ENCODE measurements at places on chromosomes 12 and 14. TPM values are rescaled to one million over a fixed set of nuclear protein-coding genes. Genes with fewer than 3 reads are reported as not detected.

DNA sequence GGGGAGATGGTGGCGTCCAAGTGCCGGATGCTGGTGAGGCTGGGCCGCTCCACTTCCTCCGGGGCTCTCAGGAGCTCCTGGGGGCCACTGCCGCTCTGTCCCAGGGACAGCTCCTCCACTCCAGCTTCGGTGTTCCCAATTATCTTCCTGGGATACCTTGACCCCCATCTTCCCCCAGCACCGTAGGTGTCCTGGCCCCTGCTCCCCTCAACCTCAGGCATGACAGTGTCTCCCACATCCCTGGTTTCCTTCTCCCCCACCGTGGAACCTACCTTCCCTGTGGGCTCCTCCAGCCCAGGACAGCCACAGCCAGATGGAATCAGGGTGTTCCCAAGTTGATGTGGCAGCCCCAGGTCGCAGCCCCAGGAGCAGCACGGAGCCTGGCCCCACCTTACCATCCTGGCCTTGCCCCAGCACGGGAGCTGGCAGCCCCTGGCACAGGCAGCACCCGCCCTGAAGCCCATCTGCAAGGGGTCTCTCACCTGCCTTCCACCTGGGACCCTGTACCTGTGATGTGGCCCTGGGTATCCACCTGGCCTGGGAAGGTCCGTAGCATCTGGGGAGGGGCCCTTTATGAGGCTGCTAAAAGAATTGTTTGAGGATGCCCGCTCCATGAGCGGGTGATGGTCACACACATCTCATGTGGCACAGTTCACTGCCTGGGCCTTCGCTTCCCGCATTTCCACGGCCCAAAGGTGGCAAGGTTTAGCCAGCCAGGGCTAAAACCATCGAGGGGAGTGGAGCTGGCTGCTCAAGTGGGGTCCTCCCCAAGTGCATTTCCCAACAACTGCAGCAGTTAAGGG is 4.1 kb downstream of the TMEM121 start:
- DNase-seq: no peak

DNA sequence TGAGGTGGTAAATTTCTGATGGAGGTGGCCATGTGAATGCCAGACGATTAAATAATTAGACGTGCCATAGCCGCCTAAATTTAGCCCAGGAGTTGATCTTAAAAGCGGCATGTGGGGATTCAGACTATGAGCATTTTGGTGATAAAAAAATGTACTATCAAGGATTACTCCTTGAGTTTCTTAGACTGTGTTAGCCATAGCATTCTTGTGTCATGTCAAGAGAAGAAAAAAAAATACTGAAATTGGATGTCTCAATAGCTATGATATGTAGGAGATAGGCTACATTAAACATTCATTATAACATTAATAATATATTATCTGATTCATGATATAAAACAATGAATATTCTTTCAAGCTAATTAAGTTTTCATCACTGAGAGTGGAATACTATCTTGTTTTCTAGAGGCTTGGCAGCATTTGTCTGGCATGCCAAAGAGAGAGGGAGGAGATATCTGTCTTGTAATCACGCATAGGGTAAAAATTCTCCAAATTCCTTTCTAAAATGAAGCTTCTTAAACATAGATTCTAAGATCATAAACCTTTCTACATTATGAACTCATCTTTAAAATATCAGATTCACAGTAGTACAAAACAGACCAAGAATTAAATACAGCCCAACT is 727.0 kb downstream of the C12orf50 start:
- DNase-seq: no peak

- DNase-seq: no peak
These were observed 4.0 kb upstream of the KRT73 start for GRCh38 chr12:52622349-52622748.

- DNase-seq: no peak
These were observed 3.2 kb downstream of the CATSPERB start for GRCh38 chr14:91728616-91729183.

DNA sequence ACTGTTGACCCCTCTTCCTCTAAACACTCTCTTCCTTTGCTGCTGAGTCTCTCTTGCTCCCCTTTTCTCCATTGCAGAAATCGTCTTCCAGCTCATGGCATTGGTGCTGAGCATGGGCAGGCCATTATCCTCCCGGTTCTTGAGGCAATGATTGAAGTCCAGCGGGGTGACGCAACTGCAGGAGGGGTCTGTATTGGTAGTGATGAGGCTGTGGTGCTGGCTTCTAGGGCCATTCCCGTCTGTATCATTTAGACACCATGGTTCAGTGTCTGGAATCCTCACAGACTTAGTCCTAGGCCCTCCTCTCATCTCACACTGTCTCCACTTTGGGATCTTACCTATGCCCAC is 720 bp upstream of the SLC22A17 start:
- no peak for DNase-seq

- DNase-seq: no peak
These were observed 54.4 kb downstream of the PELI2 start for GRCh38 chr14:56172571-56172971.

DNA sequence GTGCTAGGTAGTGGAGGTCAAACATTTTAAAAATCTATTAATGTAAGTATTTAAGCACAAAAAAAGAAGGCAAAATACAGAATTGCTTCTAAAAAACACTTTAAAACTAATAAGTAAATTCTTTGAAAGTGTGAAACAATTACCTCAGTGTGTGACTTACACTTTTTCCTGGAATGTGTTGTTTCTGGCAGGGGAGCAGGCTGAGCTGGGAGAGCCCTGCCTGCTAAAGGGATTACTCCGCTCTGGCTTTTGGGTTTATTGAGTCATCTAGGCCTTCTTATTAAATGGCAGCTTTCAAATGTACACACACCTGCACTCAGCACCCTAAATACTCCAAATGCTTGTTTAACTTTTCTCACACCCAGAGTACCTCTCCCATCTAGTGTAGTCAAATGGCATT is 279.8 kb downstream of the AKAP6 start:
- no peak for DNase-seq

- no peak for DNase-seq
These were observed 13.2 kb downstream of the SETD3 start for GRCh38 chr14:99467336-99468078.

GRCh38 chr12:67820694-67821093 is 168.6 kb upstream of the IFNG-AS1 start:
- DNase-seq: no peak

GRCh38 chr14:89674936-89675335 is 257.9 kb upstream of the FOXN3 start:
- no peak for DNase-seq

DNA sequence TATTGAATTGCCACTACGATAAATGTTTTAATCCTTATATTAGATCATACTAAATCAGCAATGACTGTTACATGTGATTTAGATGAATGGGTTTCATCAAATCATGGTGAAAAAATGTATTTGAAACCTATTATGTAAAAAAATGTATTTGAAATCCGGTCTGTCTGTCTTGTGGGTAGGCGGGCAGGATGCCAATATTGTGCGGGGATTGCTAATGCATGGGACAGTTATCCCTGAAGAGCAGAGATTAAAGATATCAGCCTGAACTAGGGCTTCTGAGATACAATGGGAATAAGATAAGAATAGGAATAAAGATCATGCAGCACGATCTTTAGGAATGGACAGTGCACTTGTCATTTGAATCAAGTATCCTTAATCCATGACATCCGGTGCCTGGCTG is 134.0 kb downstream of the PRKCH start:
- DNase-seq: no peak

DNA sequence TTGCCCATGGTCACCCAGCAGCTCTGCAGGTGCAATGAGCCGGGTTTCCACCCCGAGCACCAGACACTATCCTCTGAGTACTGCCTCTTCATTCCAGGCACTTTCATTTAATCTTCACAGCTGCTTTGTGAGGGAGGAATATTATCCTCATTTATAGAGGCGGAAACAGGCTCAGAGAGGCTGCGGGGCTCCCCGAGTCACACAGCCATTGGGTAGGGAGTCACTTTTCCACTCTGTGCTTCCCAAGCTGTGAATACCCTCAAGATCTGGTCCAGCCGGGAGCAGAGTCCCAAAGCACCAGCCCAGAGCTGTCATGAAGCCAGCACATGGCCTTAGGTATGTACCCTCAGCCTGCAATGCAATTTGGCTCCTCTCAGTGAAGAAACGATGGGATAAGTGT is 51.7 kb upstream of the RIN3 start:
- DNase-seq: no peak

DNA sequence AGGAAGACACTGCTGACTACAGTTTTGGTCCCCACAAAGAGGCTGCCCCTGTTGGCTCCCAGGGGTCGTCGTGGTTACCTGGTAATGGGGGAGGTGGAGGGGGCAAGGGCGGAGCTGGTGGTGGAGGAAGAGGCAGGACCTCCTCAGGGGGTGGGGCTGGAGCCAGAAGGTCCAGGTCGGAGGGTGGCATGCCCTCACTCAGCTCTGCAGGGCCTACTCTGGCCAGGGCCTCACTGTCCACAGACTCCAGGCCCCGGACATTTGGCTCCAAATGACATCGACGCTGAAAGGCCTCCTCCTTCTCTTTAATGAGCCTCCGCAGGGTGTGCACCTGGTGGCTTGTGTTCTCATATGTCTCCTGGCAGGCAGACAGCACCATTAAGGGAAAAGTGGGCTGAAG is 28.5 kb downstream of the PRPF40B start:
- DNase-seq: no peak

GRCh38 chr12:93663006-93663728 is 14.0 kb upstream of the CRADD start:
- no peak for DNase-seq

GRCh38 chr14:92984896-92985295 is 61.9 kb downstream of the CHGA start:
- no peak for DNase-seq

- no peak for DNase-seq
These were observed 509.6 kb upstream of the USP15 start for GRCh38 chr12:61750604-61751003.

DNA sequence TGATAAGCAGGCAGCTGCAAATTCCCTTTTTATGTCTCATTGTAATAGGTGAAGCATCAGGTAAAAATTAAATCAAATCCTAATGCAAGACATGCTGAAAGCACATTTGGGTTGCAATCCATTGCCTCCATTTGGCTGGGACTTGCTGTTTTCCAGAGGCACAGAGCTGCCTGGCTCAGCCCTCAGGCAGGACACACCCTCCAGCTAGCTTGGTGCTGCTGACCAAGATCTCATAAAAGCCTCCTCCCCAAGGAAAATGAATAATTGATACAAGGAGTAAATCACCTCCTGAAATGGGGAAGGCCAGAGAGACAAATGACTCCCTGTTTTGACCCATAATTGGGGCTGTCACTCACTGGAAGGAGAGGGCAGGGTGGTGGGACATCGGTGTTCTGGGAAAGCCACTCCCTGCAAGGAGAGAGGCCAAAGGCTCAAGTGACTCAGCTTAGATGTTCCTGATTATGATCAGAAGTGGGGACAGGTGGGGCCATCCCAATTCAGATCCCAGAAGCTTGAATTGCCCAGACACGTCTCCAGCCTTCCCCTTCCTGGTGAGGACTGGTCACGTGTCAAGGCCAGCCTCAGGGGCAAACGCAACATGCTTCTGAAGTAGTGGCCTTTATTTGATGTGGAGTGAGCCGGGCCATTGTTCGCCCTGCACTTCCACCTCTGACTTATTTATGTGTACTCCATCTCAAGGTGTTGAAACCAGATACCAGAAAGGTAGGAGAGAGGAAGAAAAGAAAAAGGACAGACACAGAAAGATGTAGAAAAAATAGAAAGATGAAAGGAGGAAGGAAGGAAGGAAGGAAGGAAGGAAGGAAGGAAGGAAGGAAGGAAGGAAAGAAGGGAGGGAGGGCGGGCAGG is 773.7 kb downstream of the BCL11B start:
- DNase-seq: no peak

GRCh38 chr14:39217214-39217879 is 16.4 kb upstream of the MIA2 start:
- DNase-seq: no peak

GRCh38 chr12:26838888-26839416 is 6.0 kb upstream of the ITPR2 start:
- DNase-seq: no peak

DNA sequence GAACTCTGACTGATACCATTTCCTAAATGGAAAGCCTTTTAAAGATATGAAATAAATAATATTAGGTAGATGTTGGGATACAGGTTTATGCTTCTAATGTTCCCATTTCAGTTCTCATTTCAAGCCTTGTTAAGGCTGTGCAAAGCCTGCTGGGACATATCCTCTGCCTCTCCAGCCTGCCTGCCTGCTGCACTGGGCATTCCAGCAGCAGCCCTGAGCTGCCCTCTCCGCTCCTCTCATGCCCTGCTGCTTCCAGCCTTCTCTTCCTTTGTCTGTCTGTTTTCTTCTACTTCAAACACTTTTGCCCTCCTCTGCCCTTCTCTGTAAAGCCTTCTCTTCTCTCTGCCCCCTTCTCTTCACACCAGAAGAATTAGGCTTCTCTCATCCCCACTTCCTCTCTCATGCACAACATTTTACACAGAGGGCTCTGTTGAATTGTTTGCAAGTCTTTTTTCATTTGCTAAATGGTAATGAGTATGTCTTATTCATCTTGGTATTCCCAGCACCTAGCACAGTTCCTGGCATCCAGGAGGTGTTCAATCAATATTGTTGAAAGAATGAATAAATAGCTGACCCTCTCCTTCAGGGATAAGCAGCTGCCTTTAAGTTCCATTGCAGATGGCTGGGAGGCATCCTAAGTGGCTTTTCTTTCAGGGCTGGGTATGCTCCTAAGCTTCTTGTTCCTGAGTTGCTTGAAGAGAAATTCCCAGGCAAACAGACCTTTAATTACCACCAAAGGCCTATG is 292.3 kb downstream of the TMEM117 start:
- DNase-seq: no peak

DNA sequence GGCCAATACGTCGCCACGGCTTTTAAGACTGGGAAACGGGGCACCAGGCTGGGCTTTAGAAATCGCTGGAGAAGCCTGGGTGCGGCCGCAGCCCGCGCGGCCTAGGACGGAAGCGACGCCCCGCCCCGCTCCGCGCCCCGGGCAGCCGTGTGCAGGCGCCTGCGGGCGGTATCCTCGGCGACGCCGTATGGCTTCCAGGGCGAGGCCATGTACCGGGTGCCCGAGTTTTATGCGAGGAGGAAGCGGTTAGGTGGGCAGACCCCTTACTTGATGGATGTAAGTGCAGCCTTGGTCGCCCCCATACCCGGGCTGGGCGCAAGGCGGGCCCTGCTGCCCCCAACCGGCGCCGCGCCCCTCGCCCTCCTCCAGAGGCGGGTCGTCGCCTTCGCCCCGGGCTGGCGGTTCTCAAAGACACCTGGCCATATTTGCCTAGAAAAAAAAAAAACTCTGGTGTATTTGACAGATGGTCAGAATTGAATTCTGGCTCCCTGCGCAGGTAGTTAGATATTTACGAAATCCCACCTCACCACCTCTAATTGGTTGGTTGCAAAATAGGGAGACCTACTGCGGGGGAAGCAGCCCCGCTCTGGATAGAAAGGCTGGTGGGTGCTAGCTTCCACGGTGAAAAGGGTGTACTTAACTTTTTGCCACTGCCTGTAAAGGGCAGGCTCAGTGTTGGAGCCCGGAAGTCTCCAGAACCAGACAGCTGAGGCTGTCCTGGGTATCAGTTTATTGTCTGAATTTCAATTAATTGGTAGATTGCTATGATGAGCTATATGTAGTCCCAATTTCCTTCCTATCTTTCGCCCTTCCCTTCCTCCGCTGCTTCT is at the start of gene PPP1R36:
PPP1R36 (plus strand) TSS at position 171 of the 830 bp plus-strand sequence; CDS start at position 208, 37 bp downstream.
- DNase-seq: peak; percentile 79

GRCh38 chr12:91109148-91109564 is 2.1 kb downstream of the LUM start:
- peak; percentile 66 for DNase-seq

The CDCA4 gene
- 2.6 TPM for total RNA-seq

The AICDA gene
- not detected for total RNA-seq

The DNAJC22 gene
- 7.3 TPM for total RNA-seq

The GPD1 gene
- 232 TPM for total RNA-seq

The SLC38A4 gene
- 8.0 TPM for total RNA-seq

The NTS gene
- not detected for total RNA-seq

The RPS29 gene
- 2,856 TPM for total RNA-seq

The TBC1D30 gene
- 91.0 TPM for total RNA-seq

The TMEM121 gene
- total RNA-seq: 13.8 TPM

The SELPLG gene
- 0.66 TPM for total RNA-seq
